ENCODE measurements at places on chromosomes 4 and X. TPM values are rescaled to one million over a fixed set of nuclear protein-coding genes. Genes with fewer than 3 reads are reported as not detected.

The SMPX gene
- total RNA-seq: not detected

The PRAF2 gene
- total RNA-seq: 5.4 TPM

The F8A1 gene
- 2.8 TPM for total RNA-seq

The COL4A5 gene
- total RNA-seq: 34.9 TPM

The TBC1D9 gene
- total RNA-seq: 68.8 TPM

The SOX3 gene
- total RNA-seq: not detected

The NUP62CL gene
- not detected for total RNA-seq

The RAI2 gene
- 1.2 TPM for total RNA-seq

The FGG gene
- total RNA-seq: not detected

The TKTL2 gene
- total RNA-seq: not detected

The SPOCK3 gene
- total RNA-seq: not detected

The SMIM43 gene
- 0.13 TPM for total RNA-seq

The NLGN4X gene
- 0.26 TPM for total RNA-seq

The TIGD4 gene
- total RNA-seq: 0.13 TPM
